ENCODE measurements at places on chromosomes 2 and 18. TPM values are rescaled to one million over a fixed set of nuclear protein-coding genes. Genes with fewer than 3 reads are reported as not detected.
A peak's percentile ranks its signal among the peaks of the same experiment; 100 is the strongest.

GRCh38 chr2:119860924-119861323 lies 101.2 kb downstream of the PTPN4 start:
- no peak overlapping the region for H3K27ac ChIP-seq
- H3K36me3 ChIP-seq, result no peaks in the 10 kb centered on the region
- H3K4me1 ChIP-seq, result peaks cover 19% of the 10 kb centered on the region
- H3K27me3 ChIP-seq, result no peaks in the 10 kb centered on the region
- H3K4me3 ChIP-seq, result no peak overlapping the region

DNA sequence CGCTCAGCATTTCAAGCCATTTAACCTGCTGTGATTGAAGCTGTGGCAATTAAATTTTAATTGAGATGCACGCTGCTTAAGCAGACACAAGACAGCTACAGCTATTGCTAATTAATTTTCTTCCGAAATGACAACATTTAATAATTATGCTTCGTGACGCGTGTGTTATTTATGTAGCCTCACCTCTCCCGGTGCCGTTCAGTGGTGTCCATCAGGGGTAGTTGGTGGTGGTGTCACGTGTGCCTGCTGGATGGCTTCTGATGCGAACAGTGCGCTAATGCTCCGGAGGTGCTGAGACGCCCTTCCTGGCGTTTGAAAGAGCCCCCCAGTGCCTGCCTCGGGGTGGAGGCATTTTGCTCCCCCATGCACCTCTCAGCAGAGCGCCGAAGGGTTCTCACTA lies 39.5 kb downstream of the GLI2 start:
- no peaks in the 10 kb centered on the region for H3K27me3 ChIP-seq
- DNase-seq, result no peak
- H3K36me3 ChIP-seq, result no peaks in the 10 kb centered on the region
- H3K27ac ChIP-seq, result no peak overlapping the region
- no peak overlapping the region for H3K4me3 ChIP-seq
- no peaks in the 10 kb centered on the region for H3K4me1 ChIP-seq

GRCh38 chr2:105766300-105766866 lies 21.7 kb downstream of the NCK2 start:
- no peaks in the 10 kb centered on the region for H3K36me3 ChIP-seq
- peaks cover 30% of the 10 kb centered on the region for H3K4me1 ChIP-seq
- no peak overlapping the region for H3K4me3 ChIP-seq
- no peak overlapping the region for H3K27ac ChIP-seq

GRCh38 chr18:24659827-24660720 lies 199.6 kb downstream of the HRH4 start:
- no peaks in the 10 kb centered on the region for H3K27me3 ChIP-seq
- H3K27ac ChIP-seq, result no peak overlapping the region
- peak overlapping the region; percentile 57 for H3K4me3 ChIP-seq
- H3K36me3 ChIP-seq, result no peaks in the 10 kb centered on the region

DNA sequence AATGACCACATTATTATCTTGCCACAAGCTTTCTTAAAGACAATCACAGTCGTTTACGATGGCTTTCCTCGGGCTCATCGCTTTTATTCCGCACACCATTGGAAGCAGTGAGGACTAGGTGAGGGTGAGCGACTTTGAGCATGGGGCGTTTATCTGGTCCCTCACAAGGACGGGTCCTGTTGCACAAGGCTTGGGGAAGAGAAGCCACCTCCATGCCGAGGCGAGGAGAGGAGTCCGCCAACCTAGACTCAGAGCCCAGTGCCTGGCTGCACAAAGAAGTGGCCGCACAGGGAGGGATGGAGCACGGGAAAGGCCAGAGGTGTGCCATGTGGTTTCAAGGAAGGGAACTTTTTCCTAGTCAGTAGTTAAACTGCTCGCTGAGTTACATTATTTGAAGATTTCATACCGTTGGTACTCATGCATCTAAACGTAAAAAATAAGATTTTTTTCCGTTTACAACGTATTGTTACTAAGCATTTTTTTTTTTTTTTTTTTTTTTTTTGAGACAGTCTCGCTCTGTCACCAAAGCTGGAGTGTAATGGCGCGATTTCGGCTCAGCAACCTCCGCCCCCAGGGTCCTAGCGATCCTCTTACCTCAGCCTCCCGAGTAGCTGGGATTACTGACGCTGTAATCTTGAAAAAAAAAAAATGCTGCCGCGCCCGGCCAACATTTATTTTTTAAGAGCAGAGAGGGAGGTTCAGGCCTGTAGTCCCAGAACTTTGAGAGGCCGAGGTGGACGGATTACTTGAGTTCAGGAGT lies 849 bp upstream of the CYP27C1 start:
- no peaks in the 10 kb centered on the region for H3K36me3 ChIP-seq
- H3K27ac ChIP-seq, result no peak overlapping the region
- DNase-seq, result no peak
- H3K27me3 ChIP-seq, result no peaks in the 10 kb centered on the region

DNA sequence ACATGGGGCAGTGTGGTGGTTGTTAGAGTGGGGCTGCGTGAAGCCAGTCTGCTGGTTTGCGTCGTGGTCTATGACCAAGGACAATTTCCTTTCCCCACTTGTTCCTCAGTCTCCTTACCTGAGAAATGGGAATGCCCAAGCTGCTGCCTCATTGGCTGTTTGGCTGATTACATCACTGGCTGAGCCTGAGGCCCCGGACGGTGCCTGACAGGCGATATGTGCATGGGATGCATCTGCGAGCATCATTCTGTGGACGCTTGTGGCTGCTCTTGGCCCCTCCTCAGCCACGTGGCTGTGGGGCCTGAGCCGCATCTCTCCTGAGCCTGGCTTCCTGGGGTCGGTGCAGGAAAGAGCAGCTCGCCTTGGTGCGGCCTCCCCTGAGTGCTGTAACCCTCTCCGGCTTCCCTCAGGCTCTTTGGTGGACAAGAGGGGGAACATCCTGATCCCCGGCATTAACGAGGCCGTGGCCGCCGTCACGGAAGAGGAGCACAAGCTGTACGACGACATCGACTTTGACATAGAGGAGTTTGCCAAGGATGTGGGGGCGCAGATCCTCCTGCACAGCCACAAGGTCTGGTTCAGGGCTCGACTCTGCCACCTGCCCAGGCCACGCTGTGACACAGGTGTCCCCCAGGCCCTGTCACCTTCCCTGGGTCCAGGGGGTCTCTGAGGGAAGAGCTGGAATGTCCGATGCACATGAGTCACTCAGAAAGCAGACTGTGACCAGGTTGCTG lies 17.2 kb downstream of the CNDP2 start:
- peaks cover 40% of the 10 kb centered on the region for H3K36me3 ChIP-seq
- H3K27me3 ChIP-seq, result no peaks in the 10 kb centered on the region
- H3K27ac ChIP-seq, result no peak overlapping the region
- no peaks in the 10 kb centered on the region for H3K4me1 ChIP-seq
- DNase-seq, result no peak
- no peak overlapping the region for H3K4me3 ChIP-seq

DNA sequence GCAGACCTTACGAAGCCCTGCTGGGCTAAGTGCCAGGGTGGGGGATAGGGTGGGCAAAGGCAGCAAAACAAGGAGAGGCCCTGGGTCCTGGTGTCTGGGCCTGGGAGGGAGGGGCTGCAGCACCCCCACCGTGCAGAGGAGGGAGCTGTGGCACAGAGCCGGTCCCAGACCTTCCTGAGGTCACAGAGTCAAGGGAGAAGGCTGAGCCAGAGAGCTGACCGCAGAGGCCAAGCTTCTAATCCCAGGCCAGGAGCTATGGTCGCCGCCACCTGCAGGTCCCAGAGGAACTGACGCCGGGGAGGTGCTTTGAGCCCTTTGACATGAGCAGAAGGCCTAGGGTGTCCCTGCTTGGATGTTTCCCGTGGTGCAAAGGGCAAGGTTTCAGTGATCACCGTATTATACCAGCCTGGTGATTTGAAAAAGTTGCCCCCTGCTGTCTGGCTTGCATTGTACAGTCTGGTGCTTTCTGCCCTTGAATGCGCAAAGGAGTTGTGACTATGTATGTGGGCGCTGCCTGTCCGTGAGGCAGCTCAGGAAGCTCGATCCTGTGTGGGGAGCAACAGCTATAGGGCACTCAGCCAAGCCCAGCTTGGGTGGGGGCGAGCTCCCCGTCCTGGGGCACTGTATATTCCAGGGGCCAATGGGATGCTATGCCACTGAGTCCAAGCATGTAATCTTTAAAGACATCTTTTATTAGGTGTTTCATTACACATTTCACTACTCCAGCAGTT lies 44.3 kb downstream of the EDAR start:
- no peak for DNase-seq
- H3K4me3 ChIP-seq, result no peak overlapping the region
- H3K27me3 ChIP-seq, result no peaks in the 10 kb centered on the region
- no peak overlapping the region for H3K27ac ChIP-seq
- H3K36me3 ChIP-seq, result no peaks in the 10 kb centered on the region

DNA sequence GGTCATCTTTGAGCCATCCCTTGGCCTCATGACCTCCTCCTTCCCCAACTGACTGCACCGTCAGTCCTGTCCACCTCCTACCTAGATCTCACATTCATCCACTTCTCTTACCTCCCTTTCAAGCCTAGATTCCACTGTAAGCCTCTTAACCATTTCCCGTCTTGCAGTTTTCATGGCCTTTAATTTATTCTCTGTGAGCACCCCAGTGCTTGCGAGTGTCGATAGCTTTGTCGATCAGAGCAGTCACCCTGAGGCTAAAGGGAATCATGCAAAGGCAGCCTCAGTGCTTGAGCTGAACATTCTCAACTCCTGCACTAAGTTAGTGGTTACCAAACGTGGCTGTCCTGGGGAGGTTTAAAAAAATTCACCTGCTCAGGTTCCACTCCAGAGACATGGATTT lies 14.7 kb downstream of the ARHGAP25 start:
- H3K4me3 ChIP-seq, result no peak overlapping the region
- DNase-seq, result no peak
- H3K36me3 ChIP-seq, result no peaks in the 10 kb centered on the region
- no peak overlapping the region for H3K27ac ChIP-seq
- no peaks in the 10 kb centered on the region for H3K27me3 ChIP-seq

- H3K27me3 ChIP-seq, result no peaks in the 10 kb centered on the region
- no peak overlapping the region for H3K27ac ChIP-seq
- H3K4me1 ChIP-seq, result no peaks in the 10 kb centered on the region
- DNase-seq, result no peak
- no peak overlapping the region for H3K4me3 ChIP-seq
Observed at GRCh38 chr18:77422974-77423867, 173.6 kb downstream of the GALR1 start.

DNA sequence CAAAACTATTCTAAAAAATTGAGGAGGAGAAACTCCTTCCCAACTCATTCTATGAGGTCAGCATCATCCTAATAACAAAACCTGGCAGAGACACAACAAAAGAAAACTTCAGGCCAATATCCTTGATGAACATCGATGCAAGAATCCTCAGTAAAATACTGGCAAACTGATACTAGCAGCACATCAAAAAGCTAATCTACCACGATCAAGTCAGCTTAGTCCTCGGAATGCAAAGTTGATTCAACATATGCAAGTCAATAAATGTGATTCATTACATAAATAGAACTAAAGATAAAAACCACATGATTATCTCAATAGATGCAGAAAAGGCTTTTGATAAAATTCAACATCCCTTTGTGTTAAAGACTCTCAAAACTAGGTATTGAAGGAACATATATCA lies 63.1 kb downstream of the EHBP1 start:
- no peaks in the 10 kb centered on the region for H3K36me3 ChIP-seq
- DNase-seq, result no peak
- no peaks in the 10 kb centered on the region for H3K4me1 ChIP-seq

GRCh38 chr2:226063704-226064440 lies 664.4 kb downstream of the NYAP2 start:
- H3K4me3 ChIP-seq, result no peak overlapping the region
- H3K27me3 ChIP-seq, result no peaks in the 10 kb centered on the region
- H3K4me1 ChIP-seq, result no peaks in the 10 kb centered on the region
- H3K36me3 ChIP-seq, result no peaks in the 10 kb centered on the region

- H3K27me3 ChIP-seq, result no peaks in the 10 kb centered on the region
- H3K36me3 ChIP-seq, result no peaks in the 10 kb centered on the region
- no peak overlapping the region for H3K4me3 ChIP-seq
Observed at GRCh38 chr2:126880817-126881216, 17.9 kb upstream of the TEX51 start.

- H3K36me3 ChIP-seq, result no peaks in the 10 kb centered on the region
- no peak overlapping the region for H3K4me3 ChIP-seq
- no peak for DNase-seq
- no peak overlapping the region for H3K27ac ChIP-seq
Observed at GRCh38 chr2:136212426-136213378, 94.8 kb upstream of the CXCR4 start.

DNA sequence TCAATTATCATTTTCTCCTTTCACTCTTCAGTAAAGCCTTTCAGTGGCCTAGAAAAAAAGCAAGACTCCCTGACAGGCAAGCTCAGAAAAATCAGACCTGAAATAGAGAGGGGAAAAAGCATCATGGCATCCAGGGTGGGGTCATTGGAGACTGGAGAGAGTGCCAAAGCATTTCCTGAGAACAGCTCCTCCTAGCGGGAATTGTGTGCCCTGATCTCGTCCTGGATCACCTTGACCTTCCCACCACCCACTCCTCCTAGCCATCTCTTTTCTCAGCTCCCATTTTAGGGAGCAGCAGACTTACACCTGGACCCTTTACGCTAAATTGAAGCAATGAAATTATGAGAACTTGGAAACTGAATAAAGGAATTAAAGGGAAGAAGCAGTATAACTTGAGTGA lies 176.6 kb downstream of the VWC2L start:
- H3K4me3 ChIP-seq, result no peak overlapping the region
- H3K27ac ChIP-seq, result no peak overlapping the region
- no peaks in the 10 kb centered on the region for H3K4me1 ChIP-seq
- H3K27me3 ChIP-seq, result no peaks in the 10 kb centered on the region
- DNase-seq, result no peak
- no peaks in the 10 kb centered on the region for H3K36me3 ChIP-seq

GRCh38 chr2:151334082-151334815 lies 23.1 kb upstream of the TNFAIP6 start:
- no peak for DNase-seq
- no peaks in the 10 kb centered on the region for H3K36me3 ChIP-seq
- peaks cover 3% of the 10 kb centered on the region for H3K4me1 ChIP-seq
- no peaks in the 10 kb centered on the region for H3K27me3 ChIP-seq

ACVR1C gene
- total RNA-seq, result not detected

MYO1B gene
- total RNA-seq, result 79.4 TPM

KIF1A gene
- not detected for total RNA-seq

ITGA4 gene
- total RNA-seq, result 21.9 TPM

GPATCH11 gene
- 9.0 TPM for total RNA-seq

CCBE1 gene
- total RNA-seq, result 1.8 TPM

FSHR gene
- not detected for total RNA-seq

GNLY gene
- total RNA-seq, result 8.5 TPM

LYG2 gene
- not detected for total RNA-seq

RBM44 gene
- 7.1 TPM for total RNA-seq

KCNJ3 gene
- 2.8 TPM for total RNA-seq

C2orf78 gene
- total RNA-seq, result not detected

KLF11 gene
- 20.0 TPM for total RNA-seq

ALPI gene
- total RNA-seq, result not detected

RAX gene
- total RNA-seq, result not detected

Data from thoracic aorta (tissue), 2 donors.